Neuronal stem cell (in vitro differentiated cells): ENCODE measurements at places on chromosomes 7 and 10.

DNA sequence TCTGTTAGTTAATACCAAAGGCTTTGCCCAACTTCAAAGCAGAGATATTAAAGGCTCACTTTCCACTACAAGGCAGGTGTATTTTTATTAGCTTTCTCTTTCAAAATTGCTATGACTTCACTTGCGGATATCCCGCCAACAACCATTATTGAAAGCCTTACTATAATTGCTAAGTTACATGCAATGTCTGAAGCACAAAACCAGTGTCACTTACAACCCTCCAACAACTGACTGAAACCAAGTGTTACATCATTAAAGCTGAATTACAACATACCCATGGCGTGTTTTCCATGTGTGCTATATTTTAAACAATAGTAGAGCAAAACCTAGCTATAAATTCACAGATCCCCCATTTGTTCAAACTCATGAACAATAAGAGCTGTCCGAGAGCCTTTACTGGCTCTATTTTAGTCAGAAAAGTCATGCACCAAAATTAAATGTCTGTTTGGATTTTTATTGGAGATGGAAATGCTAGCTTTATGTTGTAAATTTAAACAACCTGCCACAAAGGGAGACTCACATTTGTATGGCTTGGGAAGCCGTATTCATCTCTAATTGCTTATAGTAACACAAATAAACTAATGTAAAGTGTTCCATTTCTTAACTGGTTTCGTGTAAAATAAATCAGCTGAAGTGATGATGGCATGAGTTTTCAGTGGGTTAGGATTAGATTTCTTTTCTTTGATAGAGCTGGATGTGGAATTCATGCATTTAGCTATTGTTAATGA, 227.1 kb downstream of the AGMO start:
- no peak for DNase-seq

GRCh38 chr7:117012696-117013095, 59.4 kb downstream of the ST7 start:
- DNase-seq = no peak

DNA sequence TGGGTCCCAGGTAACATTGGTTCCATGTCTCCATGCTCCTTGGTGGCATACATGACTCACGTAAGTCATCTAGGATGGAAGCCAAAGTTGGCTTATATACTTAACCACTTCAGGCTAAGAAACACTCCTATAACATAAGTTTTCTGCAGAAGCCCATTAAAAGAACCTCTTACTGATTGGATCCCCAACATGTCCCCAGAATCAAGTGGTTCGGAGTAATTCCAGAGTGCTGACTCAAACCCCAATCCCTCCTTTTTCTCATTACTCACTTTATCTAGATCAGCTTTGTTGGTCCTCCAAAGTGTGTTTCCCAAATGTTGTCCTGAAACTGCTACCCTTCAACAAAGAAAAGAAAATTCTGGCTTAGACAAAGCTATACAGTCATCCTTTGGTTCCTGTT, 10.1 kb upstream of the ATOH7 start:
- DNase-seq = no peak

- no peak for DNase-seq
Observed at GRCh38 chr7:2205036-2205780, 27.5 kb downstream of the MAD1L1 start.

DNA sequence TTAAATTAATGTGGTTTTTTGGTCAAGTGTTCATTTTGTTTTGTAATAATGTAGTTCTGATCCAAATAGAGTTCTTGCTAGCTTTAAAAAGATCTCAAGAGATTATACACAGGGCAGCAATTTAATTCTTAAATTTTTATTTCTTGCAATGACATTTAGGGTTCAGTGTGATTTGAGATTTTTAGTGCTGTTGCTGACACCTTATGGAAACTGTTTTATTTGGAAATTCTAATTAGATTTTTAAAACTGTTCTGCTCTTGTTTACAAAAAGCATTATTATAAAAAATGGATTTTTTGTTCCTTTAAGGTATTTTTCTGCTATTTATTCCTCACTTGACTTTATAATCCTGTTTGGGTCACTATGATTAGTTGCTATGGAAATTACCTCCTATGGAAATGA, 72.1 kb downstream of the RTKN2 start:
- no peak for DNase-seq
